ENCODE measurements at places on chromosomes 1 and 21.

GRCh38 chr1:52365071-52365745 lies 797 bp downstream of the CC2D1B start:
- no peak for DNase-seq

DNA sequence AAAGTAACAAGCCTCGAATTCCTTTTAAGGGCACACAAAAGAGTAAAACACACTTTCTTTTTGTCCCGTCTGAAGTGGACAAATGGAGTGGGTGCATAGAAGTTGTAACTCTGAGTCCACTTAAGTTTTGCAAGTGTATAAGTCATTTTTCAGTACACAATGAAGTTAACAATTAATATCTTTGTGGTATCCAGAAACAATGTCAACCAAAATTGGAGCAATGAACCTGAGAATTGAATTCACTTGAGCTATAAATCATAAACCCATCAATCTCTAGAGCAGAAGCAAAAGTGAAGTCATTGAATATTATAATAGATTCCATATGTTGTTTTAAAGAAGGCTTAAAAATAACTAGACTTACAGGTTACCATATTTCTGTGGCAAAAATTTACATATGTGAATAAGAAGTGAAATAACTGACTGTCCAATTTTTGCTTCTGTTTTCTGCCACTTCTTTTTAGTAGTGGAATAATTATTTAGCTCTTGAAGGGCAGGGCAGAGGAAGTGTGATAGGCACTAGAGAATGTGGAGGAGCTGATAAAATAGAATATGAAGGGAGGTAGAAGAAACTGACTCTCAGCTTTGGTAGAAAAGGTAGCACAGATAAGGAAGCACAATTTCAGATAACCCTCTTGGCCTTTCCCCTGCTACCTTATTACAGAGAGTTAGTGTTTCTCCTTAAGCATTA lies 73.9 kb upstream of the RGL1 start:
- no peak for DNase-seq

- no peak for DNase-seq
Measured at GRCh38 chr1:90835661-90836344, 118.7 kb upstream of the BARHL2 start.

GRCh38 chr1:35851132-35851869 lies 31.7 kb upstream of the AGO1 start:
- no peak for DNase-seq

DNA sequence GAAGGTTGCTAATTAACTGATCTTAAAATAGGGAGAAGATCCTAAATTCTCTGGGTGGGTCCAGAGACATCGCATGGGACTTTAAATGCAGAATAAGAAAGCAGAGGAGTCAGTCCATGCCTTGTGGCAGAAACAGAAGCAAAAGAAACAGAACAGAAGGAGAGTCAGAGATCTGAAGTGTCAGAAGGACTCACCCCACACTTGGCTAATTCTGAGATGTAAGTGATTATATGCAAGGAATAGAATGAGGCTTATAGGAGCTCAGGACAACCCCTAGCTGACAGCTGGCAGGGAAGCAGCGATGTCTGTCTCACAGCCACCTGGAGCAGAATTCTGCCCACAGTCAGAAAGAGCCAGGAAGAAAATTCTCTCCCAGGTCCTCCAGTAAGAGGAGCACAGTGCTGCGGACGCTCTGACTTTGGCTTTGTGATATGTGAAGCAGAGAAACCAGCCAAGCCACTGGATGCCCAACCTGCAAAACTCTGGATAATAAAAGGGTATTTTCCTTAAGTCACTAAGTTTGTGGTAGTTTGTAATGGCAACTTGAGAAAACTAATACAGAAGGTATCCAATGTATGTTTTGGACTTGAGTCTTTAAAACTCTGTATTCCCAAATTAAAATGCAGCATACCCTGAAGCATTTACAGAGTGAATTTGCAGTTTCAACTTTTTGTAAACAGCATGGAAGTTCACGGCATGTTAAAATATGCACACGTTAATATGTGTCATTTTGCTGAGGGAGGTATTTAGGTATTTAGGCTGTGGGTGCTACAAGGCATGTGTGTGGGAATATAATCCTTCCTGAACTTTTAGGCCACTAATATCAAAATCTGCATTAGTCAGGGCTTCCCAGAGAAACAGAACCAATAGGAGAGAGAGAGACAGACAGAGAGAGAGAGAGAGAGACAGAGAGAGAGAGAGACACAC lies 388.5 kb downstream of the PCP4 start:
- DNase-seq: no peak

- DNase-seq: peak; percentile 57
Measured at GRCh38 chr1:24562625-24563024, 6.7 kb downstream of the NCMAP start.

DNA sequence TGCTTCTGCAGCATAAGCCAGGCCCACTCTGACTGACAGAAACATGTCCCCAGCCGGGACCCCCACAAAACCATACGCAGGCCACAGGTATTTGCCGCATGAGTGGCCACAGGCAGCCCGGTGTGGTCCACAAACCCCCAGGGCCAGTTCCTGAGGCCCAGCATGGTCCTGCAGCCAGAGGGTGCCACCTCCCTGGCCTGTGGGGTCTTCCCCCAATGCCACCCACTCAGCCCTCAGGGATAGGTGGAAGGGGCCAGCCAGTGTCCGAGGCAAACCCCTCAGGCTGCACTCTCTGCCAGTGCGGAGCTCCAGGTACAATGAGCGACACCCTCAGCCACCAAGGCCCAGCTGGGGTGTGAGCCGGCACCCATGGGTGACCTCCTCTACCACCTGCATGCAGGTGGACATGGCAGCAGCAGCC lies 43.5 kb downstream of the UBE2G2 start:
- DNase-seq: no peak

DNA sequence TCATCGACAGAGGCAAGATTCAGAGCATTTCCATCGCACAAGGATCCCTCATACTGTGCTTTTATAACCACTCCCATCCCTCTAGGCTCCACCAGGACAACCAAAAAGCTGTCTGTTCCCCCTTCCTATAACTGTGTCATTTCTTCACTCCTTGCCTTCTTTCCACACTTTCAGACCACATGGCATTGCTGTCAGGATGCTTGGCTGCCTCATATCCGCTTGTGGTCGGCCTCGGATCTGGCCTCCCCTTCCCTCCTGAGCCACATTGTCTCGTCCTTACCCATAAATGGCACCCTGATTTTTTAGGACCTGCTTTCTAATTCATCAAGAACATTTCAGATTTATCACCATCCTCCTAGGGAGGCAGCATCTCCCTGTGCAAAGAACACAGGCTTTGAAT lies 80.5 kb downstream of the HIVEP3 start:
- no peak for DNase-seq

DNA sequence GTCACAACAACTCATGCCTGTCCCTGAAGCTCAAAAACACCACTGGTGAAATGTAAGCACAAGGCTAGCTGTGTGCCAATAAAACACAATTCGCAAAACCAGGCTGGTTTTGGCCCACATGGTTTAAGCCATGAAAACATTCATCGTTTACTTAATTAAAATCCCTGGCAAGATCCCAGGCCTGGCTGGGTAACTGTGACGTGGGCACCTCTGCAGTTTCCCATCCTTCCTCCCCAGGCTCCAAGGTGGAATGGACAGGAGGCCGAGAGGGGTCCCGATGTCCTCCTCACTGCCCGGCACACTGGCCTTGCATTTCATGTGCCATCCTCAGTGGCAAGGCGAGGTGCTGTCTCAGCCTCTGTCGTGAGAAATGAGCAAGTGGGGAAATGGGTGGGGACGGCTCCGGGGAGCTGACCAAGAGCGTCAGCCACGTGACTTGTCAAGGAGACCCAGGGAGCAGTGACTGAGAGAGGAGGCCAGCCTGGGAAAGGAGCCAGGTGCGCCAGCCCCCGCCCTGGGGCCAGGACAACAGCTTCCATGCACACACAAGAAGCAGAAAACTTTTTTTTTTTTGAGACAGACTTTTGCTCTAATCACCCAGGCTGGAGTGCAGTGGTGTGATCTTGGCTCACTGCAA lies 153.1 kb upstream of the RAB4A start:
- no peak for DNase-seq

GRCh38 chr21:26852423-26852822 lies 7.2 kb upstream of the ADAMTS1 start:
- DNase-seq: no peak

GRCh38 chr1:2253036-2253796 lies 25.1 kb downstream of the SKI start:
- DNase-seq: no peak

GRCh38 chr1:32962248-32962896 lies 2.2 kb downstream of the RNF19B start:
- no peak for DNase-seq

DNA sequence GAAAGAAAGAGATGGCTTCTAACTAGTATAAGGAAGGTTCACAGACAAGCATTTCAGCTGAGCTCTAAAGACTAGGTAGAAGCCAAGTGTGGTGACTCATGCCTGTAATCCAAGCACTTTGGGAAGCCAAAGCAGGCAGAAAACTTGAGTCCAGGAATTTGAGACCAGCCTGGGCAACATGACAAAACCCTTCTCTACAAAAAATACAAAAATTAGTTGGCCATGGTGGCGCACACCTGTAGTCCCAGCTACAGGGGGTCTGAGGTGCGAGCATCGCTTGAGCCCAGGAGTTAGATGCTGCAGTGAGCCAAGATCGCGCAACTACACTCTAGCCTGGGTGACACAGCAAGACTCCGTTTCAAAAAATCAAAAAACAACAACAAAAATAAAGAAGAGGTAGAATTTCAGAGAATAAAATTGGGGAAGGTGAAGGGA lies 27.8 kb downstream of the FBXO42 start:
- DNase-seq: no peak

DNA sequence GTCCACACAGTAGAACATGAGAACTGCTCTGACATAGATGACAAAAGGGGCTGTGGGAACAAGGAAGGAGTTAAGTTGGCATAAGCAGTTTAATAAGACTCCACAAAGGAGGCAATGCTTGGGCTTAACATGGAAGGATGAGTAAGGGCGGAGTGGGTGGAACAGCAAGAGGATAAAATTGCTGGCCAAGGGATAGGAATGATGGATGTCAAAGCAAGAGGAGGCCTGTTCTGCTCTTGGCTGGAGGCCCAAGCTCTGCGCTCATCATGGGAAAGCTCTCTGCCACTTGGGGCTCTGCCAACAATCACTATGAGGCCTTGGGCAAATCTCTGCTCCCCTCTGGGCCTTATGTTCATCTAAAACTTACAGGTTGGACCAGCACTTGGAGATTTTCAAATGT lies 98.3 kb upstream of the CAMK1G start:
- DNase-seq: no peak

DNA sequence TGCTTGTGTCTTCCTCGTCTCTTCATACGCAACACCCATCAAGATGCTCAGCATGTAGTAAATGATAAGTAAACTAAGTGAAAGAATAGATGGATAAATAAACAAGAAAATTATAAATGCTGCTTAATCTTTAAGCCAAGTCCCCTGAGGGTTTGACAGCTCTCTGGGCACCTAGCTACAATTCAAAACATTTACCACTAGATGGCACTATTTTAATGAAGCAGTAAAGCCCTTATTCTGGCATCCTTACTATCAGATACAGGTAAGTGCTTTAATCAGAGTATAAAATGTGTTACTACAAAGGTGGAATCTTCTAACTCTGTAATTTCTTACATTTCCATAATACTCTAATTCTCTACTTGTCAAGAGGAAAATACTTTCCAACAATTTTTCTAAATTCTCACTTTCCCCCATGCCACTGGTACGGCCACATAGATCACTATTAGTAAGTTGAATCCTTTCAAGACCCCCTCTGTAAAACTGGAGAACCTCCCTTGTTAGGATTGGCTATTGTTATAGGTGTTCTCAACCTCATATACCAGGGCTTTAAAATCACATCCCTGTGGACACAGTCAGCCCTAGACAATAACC lies 137.8 kb downstream of the BARHL2 start:
- DNase-seq: peak; percentile 49

DNA sequence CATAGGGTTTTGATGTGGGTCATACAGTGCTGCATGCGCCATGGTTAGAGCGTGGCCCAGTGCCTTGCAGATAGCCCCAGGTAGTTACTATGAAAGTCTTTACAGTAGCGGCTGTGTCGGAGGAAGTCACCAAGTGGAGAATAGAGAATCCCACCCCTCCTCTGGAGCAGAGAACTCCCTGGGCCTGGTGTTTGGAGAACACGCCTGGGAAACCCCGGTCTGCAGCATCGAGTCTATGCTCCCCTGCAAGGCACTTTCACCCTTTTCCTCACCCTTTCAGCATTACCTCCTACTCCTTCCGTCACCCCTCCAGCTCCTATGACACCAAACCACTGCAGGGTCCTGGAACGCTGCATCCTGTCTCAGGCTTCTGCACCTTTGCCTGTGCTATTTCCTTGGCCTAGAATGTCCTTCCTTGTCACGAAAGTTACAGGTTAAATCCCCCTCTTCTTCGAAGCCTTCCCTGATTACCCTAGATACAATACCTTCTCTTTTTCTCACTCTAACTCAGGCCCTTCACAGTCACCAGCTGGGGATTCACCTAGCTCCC lies 2.7 kb upstream of the SLC1A7 start:
- DNase-seq: no peak

- DNase-seq: peak; percentile 25
Measured at GRCh38 chr21:43211072-43211759, 42.4 kb downstream of the CRYAA start.

DNA sequence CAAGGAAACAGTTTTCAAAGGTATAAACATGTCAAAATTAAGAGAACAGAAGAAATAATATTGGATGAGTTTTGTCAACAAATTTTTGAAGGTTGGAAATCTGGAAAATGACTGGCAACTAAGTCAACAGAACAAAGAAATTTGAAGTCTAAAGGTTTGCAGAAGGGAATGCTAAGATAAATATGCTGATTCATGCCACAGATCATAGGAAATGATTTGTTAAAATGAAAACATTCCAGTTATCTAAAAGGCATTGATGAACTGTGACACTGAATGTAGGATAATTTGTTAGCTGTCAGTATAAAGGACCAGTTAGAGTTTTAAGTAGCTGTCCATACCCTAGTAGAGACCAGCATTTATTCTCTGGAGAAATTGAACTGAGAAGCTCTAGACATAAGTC lies 157.9 kb upstream of the CHRM3 start:
- no peak for DNase-seq

DNA sequence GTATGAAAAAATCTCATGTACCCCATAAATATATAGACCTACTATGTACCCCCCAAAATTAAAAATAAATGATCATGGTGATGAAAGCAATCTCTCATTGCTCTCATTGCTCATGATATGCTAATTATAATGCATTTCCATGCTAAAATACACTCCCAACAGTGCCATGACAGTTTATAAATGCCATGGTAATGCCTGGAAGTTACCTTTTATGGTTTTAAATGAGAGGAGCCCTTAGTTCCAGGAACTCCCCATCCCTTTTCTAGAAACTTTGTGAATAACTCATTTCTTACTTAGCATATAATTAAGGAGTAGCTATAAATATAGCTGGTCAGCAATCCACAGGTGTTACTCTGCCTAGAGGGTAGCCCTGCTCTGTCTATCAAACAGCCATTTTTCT lies 166.1 kb upstream of the RGS18 start:
- no peak for DNase-seq

GRCh38 chr21:35268817-35269216 lies 219.7 kb upstream of the RUNX1 start:
- DNase-seq: no peak

DNA sequence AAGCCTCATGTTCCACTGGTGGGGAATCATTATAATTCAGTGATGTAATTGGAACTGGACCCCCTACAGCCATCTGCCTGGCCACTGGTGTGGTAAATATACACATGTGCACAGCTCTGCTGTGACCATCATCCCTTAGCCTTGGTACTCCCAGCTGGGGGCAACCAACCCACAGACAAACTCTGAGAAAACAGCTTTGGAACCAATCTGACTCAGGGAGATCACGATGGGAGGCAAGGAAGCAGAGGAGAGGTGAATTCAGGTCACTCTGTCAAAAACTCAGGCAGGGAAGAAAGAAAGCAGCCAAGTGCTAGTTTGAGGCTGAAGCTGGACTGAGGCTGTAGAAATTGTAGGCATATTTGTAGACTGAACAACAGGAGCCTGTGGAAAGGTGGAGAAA lies 197.8 kb upstream of the GALNT2 start:
- DNase-seq: peak; percentile 29
